ENCODE measurements at places on chromosomes 13 and 19. TPM values are rescaled to one million over a fixed set of nuclear protein-coding genes. Genes with fewer than 3 reads are reported as not detected.

DNA sequence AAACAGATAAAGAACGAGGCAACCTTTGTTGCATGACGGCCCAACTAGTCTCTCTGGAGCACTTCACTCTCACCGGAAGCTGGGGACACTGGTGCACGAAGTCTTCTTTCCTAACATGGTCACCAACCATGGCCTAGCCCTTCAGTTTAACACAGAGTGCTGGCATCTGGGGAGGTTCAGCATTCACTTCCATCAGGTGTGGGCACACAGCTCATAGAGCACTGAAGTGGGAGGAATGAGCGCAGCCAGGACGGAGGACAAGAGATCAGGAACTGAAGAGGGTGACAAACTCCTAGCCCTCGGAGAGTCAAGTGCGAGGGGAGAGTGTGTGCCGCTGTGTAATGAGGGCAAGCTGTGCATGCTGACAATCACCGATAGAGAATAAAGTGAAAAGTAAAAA is 92.4 kb downstream of the CDADC1 start:
- H3K36me3 ChIP-seq: no peaks in the 10 kb centered on the region
- no peaks in the 10 kb centered on the region for H3K4me1 ChIP-seq
- H3K27me3 ChIP-seq: no peaks in the 10 kb centered on the region
- no peak for DNase-seq
- H3K27ac ChIP-seq: no peak overlapping the region
- H3K4me3 ChIP-seq: no peak overlapping the region

The VSTM1 gene
- total RNA-seq: not detected

GRCh38 chr13:112740502-112741131 is 50.8 kb downstream of the ATP11A start:
- H3K27me3 ChIP-seq: no peaks in the 10 kb centered on the region
- no peak overlapping the region for H3K27ac ChIP-seq
- H3K4me1 ChIP-seq: peaks cover 11% of the 10 kb centered on the region
- H3K36me3 ChIP-seq: no peaks in the 10 kb centered on the region

GRCh38 chr13:85557691-85558467 is 241.3 kb downstream of the SLITRK6 start:
- DNase-seq: no peak
- no peaks in the 10 kb centered on the region for H3K27me3 ChIP-seq
- H3K4me1 ChIP-seq: no peaks in the 10 kb centered on the region
- H3K36me3 ChIP-seq: peaks cover 4% of the 10 kb centered on the region
- H3K4me3 ChIP-seq: no peak overlapping the region
- no peak overlapping the region for H3K27ac ChIP-seq

GRCh38 chr19:18969931-18970659 is 29.1 kb upstream of the HOMER3 start:
- H3K36me3 ChIP-seq: no peaks in the 10 kb centered on the region
- no peaks in the 10 kb centered on the region for H3K27me3 ChIP-seq
- DNase-seq: no peak
- H3K4me1 ChIP-seq: peaks cover 5% of the 10 kb centered on the region

GRCh38 chr13:52128714-52129700 is at the start of gene NEK5:
Gene NEK5 (minus strand): TSS chr13:52129073. CDS start chr13:52127482, 1,591 bp downstream.
- H3K27ac ChIP-seq: no peak within 1 kb of the TSS
- peaks cover 5% of the 10 kb centered on the region for H3K4me1 ChIP-seq
- peak; percentile 66 for DNase-seq
- H3K4me3 ChIP-seq: peak within 1 kb of the TSS; percentile 90
- peaks cover 24% of the 10 kb centered on the region for H3K27me3 ChIP-seq

- no peak overlapping the region for H3K4me3 ChIP-seq
- H3K27me3 ChIP-seq: peaks cover 35% of the 10 kb centered on the region
- no peaks in the 10 kb centered on the region for H3K4me1 ChIP-seq
- DNase-seq: no peak
- no peaks in the 10 kb centered on the region for H3K36me3 ChIP-seq
These were observed 116.8 kb upstream of the CACNA1A start for GRCh38 chr19:13622766-13623715.

- H3K27me3 ChIP-seq: peaks cover 2% of the 10 kb centered on the region
- DNase-seq: no peak
- no peaks in the 10 kb centered on the region for H3K36me3 ChIP-seq
- no peaks in the 10 kb centered on the region for H3K4me1 ChIP-seq
These were observed 132.7 kb downstream of the CACNA1A start for GRCh38 chr19:13373599-13373998.

DNA sequence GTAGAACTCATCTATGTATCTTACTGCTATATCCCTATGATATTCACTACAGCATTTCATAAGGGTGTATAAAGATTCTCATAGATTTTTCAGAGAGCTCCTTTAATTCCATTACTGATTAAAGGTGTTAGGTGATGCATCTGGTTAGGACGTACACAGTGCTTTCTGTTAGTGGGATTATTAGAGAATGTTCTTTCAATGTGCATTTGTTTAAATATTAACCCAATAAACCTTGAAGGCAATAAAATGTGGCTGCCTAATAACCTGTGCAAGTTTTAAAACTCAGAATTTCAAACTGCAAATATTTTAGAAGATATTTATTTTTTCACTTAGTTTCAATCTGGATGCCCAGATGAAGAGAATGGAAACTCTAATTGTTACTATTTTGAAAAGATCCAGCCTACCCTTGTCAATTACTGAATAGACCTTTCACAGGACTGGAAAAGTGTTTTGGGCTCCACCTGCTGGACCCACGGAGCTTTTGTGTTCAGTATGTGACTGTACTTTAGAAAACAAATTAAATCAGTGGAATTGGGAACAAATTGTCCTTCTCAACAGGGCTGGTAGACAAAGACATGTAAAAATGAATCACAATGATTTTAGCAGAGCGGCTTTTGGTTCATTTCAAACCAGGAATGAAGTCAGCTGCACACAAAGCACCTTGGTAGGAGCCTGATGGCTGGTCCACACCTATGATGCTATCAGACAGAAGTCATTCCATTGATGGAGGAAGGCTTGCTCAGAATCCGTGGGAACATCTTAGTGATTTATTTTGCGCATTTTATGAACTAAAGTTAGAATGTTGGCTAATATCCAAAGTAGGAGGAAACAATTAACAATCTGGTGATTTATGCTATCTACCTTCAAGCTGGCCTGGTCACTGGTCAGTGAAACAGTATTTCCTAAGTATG is 89.4 kb upstream of the RAP2A start:
- no peak overlapping the region for H3K4me3 ChIP-seq
- H3K27me3 ChIP-seq: no peaks in the 10 kb centered on the region
- peaks cover 6% of the 10 kb centered on the region for H3K36me3 ChIP-seq
- H3K27ac ChIP-seq: no peak overlapping the region

GRCh38 chr19:31908496-31909225 is 436.7 kb upstream of the ZNF507 start:
- H3K27me3 ChIP-seq: peaks cover 7% of the 10 kb centered on the region
- H3K27ac ChIP-seq: no peak overlapping the region
- no peak overlapping the region for H3K4me3 ChIP-seq
- H3K36me3 ChIP-seq: no peaks in the 10 kb centered on the region

The GSK3A gene
- total RNA-seq: 51.1 TPM

DNA sequence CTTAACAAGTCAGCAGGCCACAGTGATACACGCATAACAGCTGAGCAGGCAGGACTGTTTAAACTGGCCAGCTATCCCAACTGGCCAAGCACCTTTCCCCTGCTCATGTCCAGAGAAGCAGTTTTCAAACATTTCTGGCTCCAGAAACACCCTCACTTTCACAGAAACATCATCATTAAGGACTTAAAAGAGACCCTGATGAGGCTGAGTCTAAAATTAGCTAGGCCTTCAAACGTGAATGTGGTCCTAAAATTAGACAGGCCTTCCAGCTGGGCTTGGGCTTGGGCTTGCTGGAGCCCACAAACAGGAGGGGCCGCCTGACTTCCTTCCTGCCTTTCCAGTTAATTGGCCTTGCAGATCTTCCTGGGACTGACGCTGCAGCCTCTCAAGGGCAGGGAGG is 334.2 kb downstream of the DNAJC15 start:
- H3K4me3 ChIP-seq: no peak overlapping the region
- H3K27me3 ChIP-seq: no peaks in the 10 kb centered on the region
- no peak overlapping the region for H3K27ac ChIP-seq
- H3K4me1 ChIP-seq: no peaks in the 10 kb centered on the region
- no peaks in the 10 kb centered on the region for H3K36me3 ChIP-seq

The PLPP2 gene
- total RNA-seq: 0.05 TPM

The SHANK1 gene
- not detected for total RNA-seq

The ZNF585A gene
- 13.3 TPM for total RNA-seq

The GPC6 gene
- total RNA-seq: not detected

DNA sequence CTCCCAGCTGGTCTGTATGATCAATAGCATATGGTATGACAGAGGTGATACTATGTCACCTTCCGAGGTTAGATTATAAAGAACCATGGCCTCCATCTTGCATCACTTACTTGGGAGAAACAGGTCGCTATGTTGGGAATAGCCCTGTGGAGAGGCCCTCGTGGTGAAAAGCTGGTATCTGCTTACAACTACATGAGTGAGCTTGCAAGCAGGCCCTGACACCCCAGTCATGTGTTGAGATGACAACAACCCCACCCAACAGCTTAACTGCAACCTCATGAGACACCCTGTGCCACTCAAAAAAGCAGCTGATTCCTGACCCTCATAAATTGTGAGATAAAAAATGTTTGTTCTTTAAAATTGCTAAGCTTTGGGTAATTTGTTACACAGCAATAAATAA is 18.8 kb downstream of the MTRF1 start:
- H3K27ac ChIP-seq: no peak overlapping the region
- H3K4me1 ChIP-seq: no peaks in the 10 kb centered on the region
- H3K36me3 ChIP-seq: no peaks in the 10 kb centered on the region
- no peak for DNase-seq

GRCh38 chr19:51627491-51628138 is 2.6 kb downstream of the SIGLEC5 start:
- H3K27ac ChIP-seq: peak overlapping the region; percentile 25
- H3K27me3 ChIP-seq: peaks cover 10% of the 10 kb centered on the region
- no peaks in the 10 kb centered on the region for H3K4me1 ChIP-seq

GRCh38 chr19:41531438-41532311 is 44.3 kb upstream of the CEACAM21 start:
- H3K36me3 ChIP-seq: no peaks in the 10 kb centered on the region
- peaks cover 57% of the 10 kb centered on the region for H3K4me1 ChIP-seq
- H3K27ac ChIP-seq: peak overlapping the region; percentile 80
- peaks cover 9% of the 10 kb centered on the region for H3K27me3 ChIP-seq

The ZNF568 gene
- 8.0 TPM for total RNA-seq

- H3K36me3 ChIP-seq: no peaks in the 10 kb centered on the region
- no peak for DNase-seq
- H3K4me3 ChIP-seq: no peak overlapping the region
These were observed 320.1 kb downstream of the DACH1 start for GRCh38 chr13:71546881-71547280.

DNA sequence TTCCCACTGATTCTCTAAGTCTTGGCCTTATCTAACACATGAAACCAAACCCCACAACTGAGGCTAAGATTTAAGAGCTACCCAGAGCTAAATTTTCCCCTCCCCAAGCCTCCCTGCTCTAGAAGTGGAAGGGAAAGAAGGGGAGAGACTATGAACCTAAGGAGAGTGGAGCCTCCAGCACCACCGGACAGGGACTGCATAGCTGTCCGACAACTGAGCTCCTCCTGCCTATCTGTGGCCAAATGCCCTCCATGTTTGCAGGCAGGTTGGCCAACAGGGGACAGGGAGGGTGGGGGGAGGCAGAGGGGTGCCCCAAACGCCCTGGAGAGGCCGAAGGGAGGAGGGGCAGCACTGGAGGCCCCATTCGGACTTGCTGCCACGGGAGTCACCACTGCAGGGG is 6.0 kb upstream of the NAPA start:
- no peak for DNase-seq
- H3K27ac ChIP-seq: no peak overlapping the region
- peaks cover 12% of the 10 kb centered on the region for H3K27me3 ChIP-seq
- peaks cover 28% of the 10 kb centered on the region for H3K4me1 ChIP-seq
- no peak overlapping the region for H3K4me3 ChIP-seq

GRCh38 chr19:46009530-46010510 is 13.0 kb downstream of the PGLYRP1 start:
- no peak overlapping the region for H3K4me3 ChIP-seq
- no peak overlapping the region for H3K27ac ChIP-seq
- DNase-seq: no peak

GRCh38 chr13:73390100-73390499 is 331.3 kb downstream of the KLF5 start:
- H3K27ac ChIP-seq: no peak overlapping the region
- H3K4me3 ChIP-seq: no peak overlapping the region
- no peaks in the 10 kb centered on the region for H3K36me3 ChIP-seq
- no peak for DNase-seq

DNA sequence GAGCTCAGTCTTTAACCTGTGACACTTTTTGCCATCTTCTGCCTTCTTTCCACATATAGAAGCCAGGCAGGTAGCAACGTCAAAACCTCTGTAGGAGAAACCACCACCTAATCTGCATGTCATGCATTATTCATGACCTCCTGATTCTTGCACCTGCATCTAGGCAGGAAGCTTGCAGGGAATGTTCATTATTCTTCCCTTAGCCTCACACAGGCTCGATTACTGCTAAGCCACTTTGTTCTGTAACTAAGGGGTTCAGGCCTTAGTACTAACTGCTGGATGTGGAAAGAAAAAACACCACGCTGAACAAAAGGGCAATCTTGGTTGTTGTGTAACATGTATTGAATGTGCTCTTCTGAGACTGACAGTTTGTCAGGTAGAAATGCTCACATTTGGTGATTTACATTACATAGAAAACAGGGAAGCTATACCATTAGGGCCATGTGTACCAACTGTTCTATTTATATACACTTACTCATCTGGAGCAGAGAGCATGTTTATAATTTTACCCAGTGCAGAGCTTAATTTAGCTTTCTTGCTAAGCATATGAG is 366.9 kb downstream of the KLF12 start:
- H3K27me3 ChIP-seq: no peaks in the 10 kb centered on the region
- peak overlapping the region; percentile 93 for H3K27ac ChIP-seq
- no peaks in the 10 kb centered on the region for H3K36me3 ChIP-seq
- H3K4me1 ChIP-seq: peaks cover 43% of the 10 kb centered on the region

- no peaks in the 10 kb centered on the region for H3K4me1 ChIP-seq
- peaks cover 7% of the 10 kb centered on the region for H3K27me3 ChIP-seq
- H3K4me3 ChIP-seq: no peak overlapping the region
These were observed 22.7 kb upstream of the NAXD start for GRCh38 chr13:110592665-110593064.

DNA sequence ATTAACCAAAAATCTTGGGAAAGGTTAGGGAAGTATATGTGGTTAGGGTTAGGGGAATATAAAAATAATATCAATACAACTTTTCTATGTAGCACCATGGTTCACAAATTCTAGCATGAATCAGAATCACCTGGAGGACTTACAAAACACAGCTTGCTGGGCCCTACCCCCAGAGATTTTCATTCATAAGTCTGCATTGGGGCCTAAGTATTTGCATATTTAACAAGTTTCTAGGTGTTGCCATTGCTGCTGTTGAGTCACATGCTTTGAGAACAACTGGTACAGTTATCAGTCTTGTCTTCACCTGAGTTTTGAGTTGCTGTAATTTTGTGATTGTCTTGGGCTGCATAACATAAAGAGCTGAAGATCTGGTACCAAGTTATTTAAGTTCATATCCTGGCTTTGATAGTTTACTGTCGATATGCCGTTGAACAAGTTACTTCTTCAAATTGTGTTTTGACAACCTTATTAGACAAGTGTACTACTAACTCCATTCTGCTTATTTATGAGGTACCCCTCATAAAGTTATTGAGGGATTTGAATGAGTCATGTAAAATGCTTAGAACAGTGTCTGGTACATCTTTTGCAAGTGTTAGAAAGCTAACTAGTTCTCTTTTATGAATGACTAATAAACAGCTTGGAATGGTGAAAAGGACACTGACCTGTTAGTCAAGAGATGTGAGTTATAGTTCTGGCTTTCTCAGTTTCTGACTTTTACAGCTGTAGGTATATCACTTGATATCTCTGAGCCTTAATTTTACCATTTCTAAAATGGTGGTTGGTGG is 132.9 kb downstream of the PAN3 start:
- H3K4me3 ChIP-seq: no peak overlapping the region
- no peaks in the 10 kb centered on the region for H3K27me3 ChIP-seq
- DNase-seq: no peak
- H3K4me1 ChIP-seq: peaks cover 18% of the 10 kb centered on the region

- peaks cover 12% of the 10 kb centered on the region for H3K4me1 ChIP-seq
- H3K4me3 ChIP-seq: peak overlapping the region; percentile 72
- H3K27ac ChIP-seq: peak overlapping the region; percentile 72
These were observed 96.2 kb upstream of the RFC3 start for GRCh38 chr13:33721724-33722123.
